ENCODE measurements at places on chromosomes 11 and 22.

DNA sequence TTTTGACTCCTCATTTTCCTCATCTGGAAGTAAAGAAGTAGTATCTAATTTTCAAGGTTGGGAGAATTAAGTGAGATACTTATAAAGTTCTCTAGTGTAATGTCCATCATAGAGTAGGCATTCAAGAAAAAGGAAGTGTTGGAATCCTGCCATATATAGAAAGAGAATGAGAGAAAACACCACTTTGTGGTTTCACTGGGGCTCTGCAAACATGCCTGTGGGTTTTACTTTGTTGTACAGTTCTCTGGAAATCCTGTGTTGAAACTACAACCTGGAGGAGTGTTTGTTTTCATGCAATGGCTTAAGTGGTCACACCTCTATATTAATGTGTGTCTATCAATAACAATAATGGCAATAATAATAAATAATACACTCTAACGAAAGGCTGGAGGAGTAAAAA, 741.7 kb downstream of the NELL1 start:
- DNase-seq = no peak

DNA sequence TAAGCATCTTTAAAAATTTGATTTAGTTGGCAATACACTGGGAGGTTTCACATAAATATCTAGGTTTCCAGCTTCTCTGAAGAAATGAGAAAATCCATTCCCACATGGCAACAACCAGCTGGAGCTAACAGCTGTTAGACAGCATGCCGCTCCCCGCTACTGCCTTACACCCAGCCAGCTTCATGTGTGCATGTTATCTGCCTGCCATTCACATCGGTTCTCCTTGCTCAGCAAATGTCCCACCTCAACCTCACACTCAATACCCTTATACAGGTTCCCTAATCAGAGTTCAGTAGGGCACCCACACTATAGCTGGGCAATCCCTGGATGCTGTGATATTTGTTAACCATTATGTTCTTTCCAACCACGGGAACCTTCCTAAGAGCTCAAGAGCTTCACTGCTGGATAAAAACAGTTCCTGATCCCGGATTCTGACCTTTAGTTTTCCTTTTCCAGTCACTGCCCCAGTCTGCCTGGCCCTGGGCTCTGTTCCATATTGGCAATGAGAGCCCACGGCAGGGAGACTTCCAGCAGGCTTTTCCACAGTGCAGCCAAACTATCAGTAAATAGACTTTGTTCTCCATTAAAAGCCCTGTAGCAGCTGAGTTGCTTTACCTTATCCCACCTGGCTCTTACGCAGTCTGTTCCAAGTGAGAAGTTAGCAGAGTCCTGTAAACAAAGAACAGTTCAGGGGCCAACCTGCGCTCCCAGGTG, 8.6 kb downstream of the RPUSD4 start:
- peak; percentile 11 for DNase-seq

GRCh38 chr11:69167916-69168691, 12.4 kb downstream of the SMIM38 start:
- DNase-seq = no peak

DNA sequence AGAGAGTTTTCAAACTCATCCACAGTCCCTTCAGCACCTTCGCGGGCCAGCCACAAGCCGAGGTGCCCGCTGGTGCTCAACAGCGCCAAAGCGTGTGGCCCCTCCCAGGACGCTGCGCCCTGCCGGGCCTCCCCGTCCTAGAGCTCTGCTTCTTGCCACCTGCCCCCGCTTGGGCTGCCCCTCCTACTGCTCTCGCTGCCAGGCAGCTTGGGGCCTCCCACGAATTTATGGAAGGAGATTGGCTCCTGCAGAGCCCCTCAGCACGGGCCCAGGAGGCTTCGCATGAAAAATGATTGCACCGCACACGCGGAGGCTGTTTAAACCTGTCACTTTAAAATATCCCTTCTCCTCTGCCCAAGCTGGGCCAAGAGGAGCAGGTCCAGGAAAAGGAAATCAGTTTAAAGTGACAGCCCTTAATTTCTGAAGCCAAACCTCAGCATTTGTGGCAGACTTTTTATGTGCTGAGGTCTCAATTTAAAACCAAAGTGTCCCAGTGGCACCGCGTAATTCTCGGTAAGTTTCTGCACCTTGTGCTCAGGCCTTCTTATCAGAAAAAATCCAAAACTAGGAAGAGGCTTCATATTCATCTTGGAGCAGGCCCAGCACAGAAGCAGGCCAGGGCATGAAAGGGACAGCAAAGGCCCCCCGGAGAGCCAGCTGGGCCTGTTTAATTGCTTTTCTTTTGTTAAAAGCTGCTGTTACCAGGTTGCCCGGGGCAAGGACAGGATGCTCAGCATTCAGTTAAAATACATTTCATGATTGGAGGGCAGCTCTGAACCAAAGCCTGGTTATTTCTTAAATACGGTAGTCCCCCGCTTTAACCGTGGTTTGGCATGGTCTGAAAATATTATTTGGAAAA, 303.6 kb downstream of the OPCML start:
- peak; percentile 20 for DNase-seq

- no peak for DNase-seq
Observed at GRCh38 chr11:77208535-77208934, 80.5 kb downstream of the MYO7A start.

All from midbrain (tissue), 1 donor.